Stimulated activated CD4-positive, alpha-beta T cell treated with anti-CD3 and anti-CD28 coated beads, TNF-alpha, amount 100 ng/mL, for 48 hours (primary cell): ENCODE measurements at places on chromosomes 12 and 14.

GRCh38 chr12:28507033-28507432, 316.8 kb downstream of the CCDC91 start:
- no peak for DNase-seq

- no peak for DNase-seq
These were observed 186.6 kb upstream of the OR4E1 start for GRCh38 chr14:21860172-21860571.

DNA sequence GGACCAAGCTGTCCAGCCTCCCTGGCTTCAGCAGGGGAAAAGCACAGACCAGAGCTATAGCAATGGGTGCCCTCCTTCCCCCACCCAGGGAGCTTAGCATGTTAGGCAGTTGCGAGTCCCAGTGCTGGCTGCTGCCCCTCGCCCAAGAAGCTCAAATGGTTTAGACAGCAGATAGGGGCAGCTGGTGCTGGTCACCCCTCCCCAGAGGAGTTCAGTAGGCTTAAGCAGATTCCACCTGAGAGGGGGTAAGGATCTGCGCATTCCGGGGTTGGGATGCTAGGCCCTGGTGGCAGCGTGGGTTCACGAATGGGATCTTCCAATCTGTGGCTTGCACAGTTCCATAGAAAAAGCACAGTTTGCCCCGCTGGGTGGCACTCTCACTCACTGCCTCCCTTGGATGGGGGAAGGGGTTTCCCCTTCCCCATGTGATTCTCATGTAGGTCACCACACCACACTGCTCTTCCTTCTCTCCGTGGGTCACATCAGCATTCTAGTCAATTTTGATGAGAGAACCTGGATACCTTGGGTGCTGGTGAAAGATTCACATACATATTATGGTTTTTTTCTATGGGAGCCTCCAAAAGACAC, 665.6 kb downstream of the C12orf50 start:
- no peak for DNase-seq

DNA sequence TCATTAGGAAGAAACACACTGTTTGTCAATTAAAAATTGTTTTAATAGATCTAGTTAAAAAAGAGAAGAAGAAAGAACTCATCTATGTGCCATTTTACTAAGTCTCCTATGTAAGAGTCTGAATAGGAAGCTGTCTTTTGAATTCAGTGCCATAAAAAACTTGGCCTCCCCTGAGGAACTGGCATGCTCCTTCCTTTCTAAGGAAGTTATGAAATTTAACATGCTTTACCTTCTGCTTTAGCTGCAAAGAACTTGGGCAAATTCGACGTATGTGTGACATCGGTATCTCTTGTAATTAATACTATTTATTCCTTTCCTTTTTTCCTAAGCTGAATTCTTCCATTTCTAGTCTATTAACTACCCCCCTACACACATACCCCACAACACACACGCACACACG, 12.5 kb downstream of the TM7SF3 start:
- no peak for DNase-seq

- DNase-seq = no peak
These were observed 152.0 kb downstream of the BCAT1 start for GRCh38 chr12:24796876-24797275.
